ENCODE measurements at places on chromosomes 3 and 15.

DNA sequence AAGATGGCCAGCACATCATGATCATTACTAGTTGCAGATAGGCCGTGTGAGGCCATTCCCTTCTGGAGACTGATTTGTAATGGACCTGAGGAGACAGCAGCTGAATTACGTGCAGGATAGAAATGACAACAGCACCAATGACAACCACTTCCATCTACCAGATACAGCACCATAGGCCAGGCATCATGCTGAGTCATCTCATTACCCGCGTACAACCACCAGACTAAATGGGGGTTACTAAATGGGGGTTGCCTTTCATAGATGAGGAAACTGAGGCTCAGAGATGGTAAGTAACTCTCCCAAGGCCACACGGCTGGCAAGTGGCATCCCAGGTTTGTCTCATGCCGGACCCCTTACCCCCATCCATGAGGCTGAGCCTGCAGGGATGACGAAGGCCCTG is 32.8 kb upstream of the FAM107A start:
- no peak for DNase-seq

DNA sequence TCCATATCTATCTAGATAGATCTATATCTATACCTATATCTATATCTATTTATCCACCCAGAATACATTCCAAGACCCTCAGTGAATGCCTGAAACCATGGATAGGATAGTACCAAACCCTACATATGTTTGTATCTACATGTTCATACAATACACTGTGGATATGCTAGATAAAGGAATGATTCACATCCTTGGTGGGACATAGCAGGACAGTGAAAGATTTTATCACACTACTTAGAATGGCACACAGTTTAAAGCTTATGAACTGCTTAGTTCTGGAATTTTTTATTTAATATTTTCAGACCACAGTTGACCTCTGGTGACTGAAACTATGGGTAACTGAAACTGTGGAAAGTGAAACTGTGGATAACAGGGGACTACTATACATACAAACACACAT is 198.8 kb upstream of the TTC14 start:
- DNase-seq: no peak

DNA sequence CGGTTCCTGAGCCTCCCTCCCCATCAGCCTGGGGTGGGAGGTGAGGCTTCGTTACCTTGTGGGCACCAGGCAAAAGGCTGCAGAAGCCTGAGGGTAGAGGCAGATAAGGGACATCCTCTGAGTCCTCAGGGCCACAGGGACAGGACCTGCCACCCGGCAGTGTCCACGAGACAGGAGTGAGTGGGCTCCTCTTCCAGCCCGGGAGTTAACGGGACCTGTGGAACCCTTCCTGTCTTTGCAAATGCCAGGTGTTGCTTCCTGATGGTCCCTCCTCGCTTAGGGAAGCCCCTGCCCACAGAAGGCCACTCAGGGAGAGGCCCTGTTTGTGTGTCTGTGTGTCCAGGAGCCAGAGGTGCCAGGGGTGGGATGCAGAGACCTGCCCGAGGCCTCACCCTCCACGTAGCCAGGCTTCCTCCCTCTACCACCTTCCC is 111.1 kb upstream of the ALDH1A3 start:
- DNase-seq: no peak

- DNase-seq: no peak
These were observed 12.2 kb downstream of the DHFR2 start for GRCh38 chr3:94050546-94050945.

GRCh38 chr15:77674327-77674726 is 41.6 kb upstream of the LINGO1 start:
- no peak for DNase-seq

DNA sequence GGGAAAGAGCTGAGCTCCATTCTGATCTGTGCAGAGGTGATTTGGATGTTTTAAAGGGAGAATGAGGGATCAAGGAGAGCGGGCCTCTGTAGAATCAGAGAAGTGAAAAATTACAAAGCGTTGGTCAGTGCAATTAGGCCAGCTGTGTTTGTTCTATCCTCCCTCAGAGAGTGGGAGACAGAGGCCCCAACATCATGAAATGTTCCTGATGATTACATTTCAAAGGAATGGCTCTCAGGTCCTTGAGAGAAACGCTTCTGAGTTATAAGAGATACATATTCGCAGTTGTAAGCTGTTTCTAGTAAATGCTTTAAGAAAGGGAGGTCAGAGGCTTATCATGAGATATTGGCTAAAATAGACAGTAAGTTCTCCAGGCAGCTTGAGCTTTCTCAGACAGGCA is 15.7 kb upstream of the CAND2 start:
- DNase-seq: no peak

- DNase-seq: no peak
These were observed 123.3 kb downstream of the ALCAM start for GRCh38 chr3:105490045-105490444.

- no peak for DNase-seq
These were observed 18.1 kb upstream of the SMCO1 start for GRCh38 chr3:196533260-196533681.

DNA sequence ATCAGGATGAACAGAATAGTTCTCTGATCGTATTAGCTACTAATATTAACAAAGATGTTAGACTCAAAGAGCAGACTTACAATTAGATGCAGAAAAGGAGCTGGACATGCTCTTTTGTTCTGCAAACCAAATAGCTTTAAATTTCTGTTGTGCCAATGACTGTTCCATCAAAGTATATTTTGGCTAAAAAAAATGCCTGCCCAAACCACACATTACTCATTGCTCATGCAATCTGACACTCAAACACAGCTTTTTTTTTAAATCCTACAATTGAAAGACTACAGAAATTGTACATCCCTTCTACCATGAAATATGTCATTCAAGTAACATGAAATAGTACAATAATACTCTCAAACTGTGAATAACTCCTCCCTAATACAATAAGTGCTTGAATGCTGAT is 48.6 kb downstream of the SHOX2 start:
- DNase-seq: no peak

DNA sequence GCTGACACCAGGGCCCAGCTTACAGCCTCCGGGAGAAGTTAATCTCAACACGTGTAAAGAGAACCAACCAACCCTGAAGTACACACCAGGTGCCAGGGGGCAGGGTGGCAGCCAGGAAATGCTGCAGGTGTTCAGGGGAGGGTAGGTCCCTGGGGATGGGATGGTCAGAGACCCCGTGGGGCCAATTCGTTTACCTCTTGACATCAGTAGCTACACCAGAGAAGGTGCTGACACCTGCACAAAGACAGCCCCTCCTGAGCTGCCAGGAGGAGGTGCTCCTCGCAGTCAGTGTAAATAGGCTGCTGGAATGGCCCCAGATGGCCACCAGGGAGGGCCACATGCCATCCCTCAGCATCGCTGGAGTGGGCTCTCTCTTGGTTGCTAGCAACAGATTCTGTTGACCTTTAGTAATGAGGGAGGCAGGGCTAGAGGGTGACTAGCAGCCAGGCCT is 52.8 kb downstream of the CORO2B start:
- DNase-seq: no peak

DNA sequence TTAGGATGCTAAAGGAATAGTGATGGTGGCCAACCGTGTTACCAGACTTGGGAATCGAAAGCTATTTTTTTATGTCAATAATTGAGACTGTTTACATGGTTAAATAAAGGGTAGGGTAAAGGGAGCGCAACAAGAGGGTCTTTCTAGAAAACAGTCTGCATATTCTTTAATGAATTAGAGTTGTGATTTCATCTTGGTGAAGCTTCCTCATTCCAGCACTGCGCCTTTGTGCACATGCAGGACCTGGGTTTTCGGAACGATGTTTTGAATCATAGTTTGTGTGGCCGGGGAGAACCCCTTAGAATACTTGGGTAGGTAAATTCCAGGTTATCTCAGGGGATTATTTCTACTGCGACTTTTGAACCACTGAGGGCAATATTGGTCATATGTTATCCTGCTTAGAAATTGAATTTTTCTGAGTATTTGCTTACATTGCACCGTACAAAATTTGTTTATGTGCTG is 1.3 kb downstream of the PIK3CA start:
- no peak for DNase-seq

DNA sequence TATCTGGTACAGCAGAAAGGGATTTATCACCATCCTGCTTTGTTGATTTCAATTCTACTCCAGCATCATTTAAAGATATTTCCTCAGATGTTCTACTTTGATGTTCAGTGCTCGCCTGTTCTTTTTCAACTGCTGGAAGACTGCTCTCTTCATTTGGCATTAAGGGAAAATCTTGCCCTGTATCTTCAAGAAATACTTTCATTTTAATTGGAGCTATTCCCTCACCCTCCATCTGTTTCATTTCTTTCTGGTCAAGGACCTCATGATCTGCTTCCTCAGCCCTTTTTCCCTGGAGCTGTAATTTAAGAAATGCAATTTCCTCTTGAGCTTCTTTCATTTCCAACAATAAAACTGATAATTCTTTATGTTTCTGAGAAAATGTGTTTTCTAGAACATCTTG is 37.8 kb upstream of the HCLS1 start:
- DNase-seq: no peak

- no peak for DNase-seq
These were observed 31.6 kb downstream of the CBLB start for GRCh38 chr3:105837143-105837740.

DNA sequence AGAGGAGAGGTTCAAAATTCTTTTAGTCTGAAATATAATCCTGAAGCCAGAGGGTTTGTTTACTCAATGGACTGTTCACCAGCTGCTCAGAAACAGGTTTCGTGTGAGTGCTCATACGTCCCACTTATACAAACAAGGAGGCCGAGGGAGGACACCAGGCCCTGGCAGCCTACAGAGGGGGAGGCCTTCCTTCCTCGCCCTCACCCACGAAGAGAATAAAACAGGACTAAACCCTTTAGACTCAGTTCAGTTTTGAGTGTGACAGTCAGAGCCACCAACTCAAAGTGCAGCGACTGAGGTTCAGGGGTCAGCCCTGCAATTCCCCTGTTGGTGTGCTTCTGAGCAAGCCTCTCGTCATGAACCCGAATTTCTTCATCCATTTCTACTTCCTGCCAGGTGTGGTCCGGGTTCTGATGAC is 17.3 kb downstream of the FAM174B start:
- no peak for DNase-seq

- no peak for DNase-seq
These were observed 66.9 kb upstream of the PRR23C start for GRCh38 chr3:139111392-139112229.

- DNase-seq: no peak
These were observed 237.0 kb upstream of the LRTM1 start for GRCh38 chr3:55164876-55165275.

GRCh38 chr3:77726517-77726916 is 686.6 kb downstream of the ROBO2 start:
- DNase-seq: no peak

DNA sequence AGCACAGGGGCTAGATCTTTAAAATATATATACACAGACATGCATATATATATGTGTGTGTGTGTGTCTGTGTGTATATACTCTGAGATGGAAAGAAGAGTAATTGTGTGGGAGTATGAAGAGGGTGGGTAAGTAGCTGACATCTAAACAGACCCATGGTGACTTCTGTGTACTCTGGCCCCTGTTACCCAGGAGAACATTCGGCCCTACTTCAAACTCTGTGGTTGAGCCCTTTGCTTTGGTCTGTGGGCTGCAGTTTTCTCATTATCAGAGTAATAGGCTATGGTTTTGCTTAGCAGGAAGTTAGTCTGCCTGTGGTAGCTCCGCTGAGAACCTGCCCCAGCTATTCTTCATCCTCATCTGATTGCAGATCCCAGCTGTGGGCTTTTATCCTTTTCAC is 141.4 kb downstream of the RBPMS2 start:
- no peak for DNase-seq

Measured in HS-5 (cell line).